ENCODE measurements at places on chromosomes 4 and X.

- DNase-seq: no peak
Observed at GRCh38 chr4:56640621-56641493, 40.2 kb downstream of the HOPX start.

DNA sequence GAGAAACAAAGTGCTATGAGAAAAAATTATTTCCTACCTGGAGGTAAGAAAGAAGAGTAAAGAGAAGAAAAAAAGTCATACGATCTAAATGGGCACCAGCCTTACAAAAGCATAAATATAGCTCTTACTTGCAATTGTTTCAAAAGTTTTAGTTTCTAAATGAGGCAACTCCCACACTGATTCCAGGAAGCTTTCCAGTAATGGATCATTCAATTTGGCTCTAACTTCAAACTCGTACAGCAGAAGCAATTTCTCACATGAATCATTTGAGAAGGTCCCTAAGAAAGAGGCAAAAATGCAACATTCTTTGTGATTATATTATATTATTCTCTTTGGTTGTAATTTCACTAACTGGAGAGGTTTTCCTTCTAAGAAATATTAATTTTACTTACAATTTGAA, 109.9 kb downstream of the DLG3 start:
- DNase-seq: no peak

DNA sequence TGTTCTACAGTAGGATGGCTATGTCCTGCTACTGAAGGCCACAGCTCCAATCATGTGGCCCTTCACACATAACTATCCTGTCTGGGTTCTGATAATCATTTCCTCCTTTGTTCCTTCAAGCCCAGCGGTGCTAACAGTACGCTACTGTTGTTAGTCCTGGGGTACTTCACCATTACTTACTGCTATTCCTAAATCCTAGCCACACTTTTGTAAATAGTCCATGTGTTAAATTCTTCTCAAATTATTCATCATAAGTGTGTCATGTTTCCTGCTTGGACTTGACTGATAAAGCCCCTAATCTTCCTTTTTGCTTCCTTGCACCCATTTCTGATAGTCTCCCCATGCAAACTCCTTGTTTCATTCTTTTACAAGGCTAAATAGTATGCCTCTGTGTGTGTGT, 332.6 kb downstream of the FGF13 start:
- no peak for DNase-seq

DNA sequence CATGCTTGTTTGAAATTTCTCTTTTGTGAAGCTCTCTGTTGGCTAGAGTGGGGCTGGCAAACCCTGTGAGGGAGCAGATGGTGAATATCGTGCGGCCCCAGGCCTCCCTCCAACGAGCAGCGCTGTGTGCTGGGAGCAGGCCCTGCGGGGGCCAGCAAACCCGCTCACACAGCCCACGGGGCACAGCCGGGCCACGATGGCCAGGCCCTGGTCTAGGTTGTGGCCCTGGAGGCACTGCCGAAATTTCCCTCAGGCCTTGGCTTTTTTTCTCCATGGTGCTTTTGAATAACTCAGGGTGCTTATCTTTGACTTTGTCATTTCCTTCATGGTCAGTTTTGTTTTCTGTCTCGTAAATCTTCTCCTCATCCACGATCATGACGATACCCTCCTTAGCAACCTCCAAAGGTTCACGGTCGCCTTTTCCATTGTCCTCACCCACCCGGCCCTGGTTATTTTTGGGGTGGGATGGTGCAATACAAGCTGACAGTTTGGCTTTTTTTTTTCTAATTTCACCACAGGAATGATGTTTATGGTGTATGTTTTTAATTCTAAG, 20.7 kb downstream of the PCGF3 start:
- DNase-seq: no peak

GRCh38 chr4:187602339-187603092, 393.1 kb upstream of the ZFP42 start:
- DNase-seq: no peak

DNA sequence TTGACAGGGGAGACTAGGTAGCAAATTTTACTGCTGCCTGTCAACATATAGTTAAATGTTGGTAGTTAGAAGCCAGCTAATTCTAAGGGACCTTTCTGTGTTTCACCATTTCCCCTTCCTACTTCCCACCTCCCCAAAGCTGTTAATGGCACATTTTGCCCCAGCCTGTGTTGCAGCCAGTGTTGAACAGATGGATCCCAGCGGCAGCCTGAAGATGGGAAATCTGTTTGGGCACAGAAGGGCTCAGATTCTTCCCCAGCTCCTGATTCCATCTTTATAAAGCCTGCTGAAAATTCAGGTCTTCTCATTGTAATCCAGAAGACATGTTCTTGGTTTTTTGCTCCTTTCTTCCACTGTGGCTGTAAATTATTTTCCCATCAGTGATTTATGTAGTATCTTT, 89.0 kb downstream of the SPRY1 start:
- DNase-seq: no peak

DNA sequence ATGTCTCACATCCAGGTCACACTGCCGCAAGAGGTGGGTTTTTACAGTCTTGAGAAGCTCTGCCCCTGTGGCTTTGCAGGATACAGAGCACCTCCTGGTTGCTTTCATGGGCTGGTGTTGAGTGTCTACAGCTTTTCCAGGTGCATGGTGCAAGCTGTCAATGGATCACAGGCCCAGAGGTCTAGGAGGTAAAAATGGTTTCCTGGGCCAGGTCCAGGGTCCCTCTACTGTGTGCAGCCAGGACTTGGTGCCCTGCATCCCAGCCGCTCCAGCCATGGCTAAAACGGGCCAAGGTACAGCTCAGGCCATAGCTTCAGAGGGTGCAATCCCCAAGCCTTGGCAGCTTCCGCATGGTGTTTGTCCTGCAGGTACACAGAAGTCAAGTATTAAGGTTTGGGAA, 434.1 kb upstream of the GALNT7 start:
- DNase-seq: no peak

GRCh38 chrX:25028726-25029125, 13.0 kb upstream of the ARX start:
- no peak for DNase-seq
